ENCODE measurements at places on chromosomes 7 and 10. TPM values are rescaled to one million over a fixed set of nuclear protein-coding genes. Genes with fewer than 3 reads are reported as not detected.

- DNase-seq, result no peak
Measured at GRCh38 chr7:102305414-102306268, 19.0 kb downstream of the SH2B2 start.

The PAOX gene
- polyA plus RNA-seq, result 56.2 TPM

DNA sequence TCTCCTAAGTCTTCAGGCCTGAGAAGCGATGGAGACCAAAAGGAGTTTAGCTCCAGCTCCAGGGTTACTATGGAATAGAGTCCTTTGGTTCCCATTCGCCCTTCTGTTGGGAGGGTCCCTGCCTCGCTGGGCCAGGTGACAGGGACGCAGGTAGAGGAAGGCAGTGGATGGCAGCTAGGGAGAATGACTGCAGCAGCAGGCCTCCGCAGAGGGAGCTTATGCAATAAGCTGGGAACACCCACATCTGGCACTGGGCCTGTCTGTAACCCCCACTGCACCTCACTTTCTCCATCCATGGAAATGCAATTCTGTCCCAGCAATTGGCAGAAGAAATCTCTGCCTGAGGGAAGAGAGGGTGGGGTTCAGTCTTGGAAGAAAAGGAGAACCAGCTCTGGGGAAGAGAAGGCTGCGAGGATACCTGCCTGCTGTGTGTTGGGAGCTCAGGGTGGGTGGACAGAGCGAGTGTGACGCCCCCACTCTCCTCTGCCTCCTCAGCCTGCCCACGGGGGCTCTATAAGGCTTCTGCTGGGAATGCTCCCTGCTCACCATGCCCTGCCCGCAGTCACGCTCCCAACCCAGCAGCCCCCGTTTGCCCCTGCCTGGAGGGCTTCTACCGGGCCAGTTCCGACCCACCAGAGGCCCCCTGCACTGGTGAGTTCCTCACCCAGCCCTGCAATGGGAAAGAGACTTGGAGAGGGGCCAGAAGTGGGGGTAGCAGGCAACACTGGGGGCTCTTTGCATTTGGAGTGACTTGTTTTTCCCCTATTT is 10.3 kb downstream of the EPHB6 start:
- no peak for DNase-seq

- no peak for DNase-seq
Measured at GRCh38 chr10:103429647-103430046, 22.5 kb downstream of the CALHM2 start.

- no peak for DNase-seq
Measured at GRCh38 chr10:80173466-80173865, 31.9 kb downstream of the ANXA11 start.

Data from naive B cell (primary cell).